Melanocyte of skin (primary cell): ENCODE measurements at places on chromosomes 7 and 10. TPM values are rescaled to one million over a fixed set of nuclear protein-coding genes. Genes with fewer than 3 reads are reported as not detected.

The SNCG gene
- not detected in 2 replicates for total RNA-seq

The ZNF467 gene
- total RNA-seq, result under 0.01 TPM in 1 of 2 replicates, not detected in the other

The CCDC3 gene
- not detected in 2 replicates for total RNA-seq

The AKR1D1 gene
- not detected in 2 replicates for total RNA-seq

The NAT16 gene
- total RNA-seq, result not detected in 2 replicates

The TMEM236 gene
- total RNA-seq, result 0.69 and 1.1 TPM in 2 replicates

The SAMD9L gene
- total RNA-seq, result 25.1 and 45.1 TPM in 2 replicates

The SDK1 gene
- 1.2 and 2.0 TPM in 2 replicates for total RNA-seq

The CDHR1 gene
- not detected in 2 replicates for total RNA-seq
